PC-3 (cell line): ENCODE measurements at places on chromosomes 3 and 15. TPM values are rescaled to one million over a fixed set of nuclear protein-coding genes. Genes with fewer than 3 reads are reported as not detected.
A peak's percentile ranks its signal among the peaks of the same experiment; 100 is the strongest.

GRCh38 chr3:144501467-144501866 is 529.8 kb downstream of the DIPK2A start:
- DNase-seq, result no peak

DNA sequence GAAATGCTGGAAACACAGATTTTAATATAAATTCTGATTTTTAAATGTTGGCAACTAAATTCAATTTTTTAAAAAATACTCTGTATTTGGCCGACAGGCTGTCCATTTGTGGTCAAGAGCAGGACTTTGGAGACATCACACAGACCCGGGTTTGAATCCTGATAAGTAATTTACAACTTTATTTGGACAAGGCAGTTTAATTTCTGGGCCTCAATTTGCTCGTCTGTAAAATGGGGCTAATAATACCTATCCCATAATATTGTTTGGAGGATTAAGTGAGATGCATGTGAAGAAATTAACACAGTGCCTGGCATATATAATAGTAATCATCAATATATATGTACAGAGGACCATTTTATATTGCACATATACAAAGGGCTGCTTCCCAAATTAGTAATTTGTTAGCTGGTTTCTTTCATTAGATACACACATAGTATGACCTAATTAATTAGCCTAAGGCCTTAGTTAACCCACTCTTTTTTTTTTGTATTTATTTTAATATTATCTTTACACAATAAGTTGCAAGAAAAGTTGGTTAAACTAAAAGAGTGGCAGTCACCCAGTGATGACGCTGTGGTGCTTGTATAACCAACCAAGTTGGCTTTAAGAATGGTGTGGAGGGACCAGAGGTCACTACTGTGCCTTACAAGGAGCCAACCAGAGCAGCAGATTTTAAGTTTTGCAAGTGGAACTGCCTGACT is 665 bp downstream of the PIGB start:
- DNase-seq, result peak; percentile 28

The GFM1 gene
- total RNA-seq, result 37.5 and 53.0 TPM in 2 replicates

DNA sequence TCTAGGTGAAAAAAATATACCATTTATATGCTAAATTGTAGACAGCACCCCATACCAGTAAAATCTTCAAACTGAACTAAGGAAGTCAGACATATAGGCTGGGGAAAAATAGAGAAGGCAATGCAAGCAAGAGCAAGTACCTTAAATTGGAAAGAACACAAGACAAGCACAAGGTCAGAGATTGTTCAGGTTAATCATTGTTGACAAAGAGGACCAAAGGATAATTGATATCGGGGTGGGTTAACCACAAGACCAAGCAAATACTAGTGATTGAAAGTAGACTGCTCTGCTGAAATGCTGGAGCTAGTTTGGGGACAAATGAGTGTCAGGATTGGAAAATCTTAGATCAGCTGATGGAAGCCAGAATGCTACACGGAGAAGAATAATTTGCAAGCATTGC is 499.8 kb downstream of the ROBO2 start:
- DNase-seq, result no peak

The AMT gene
- 1.6 and 1.8 TPM in 2 replicates for total RNA-seq

DNA sequence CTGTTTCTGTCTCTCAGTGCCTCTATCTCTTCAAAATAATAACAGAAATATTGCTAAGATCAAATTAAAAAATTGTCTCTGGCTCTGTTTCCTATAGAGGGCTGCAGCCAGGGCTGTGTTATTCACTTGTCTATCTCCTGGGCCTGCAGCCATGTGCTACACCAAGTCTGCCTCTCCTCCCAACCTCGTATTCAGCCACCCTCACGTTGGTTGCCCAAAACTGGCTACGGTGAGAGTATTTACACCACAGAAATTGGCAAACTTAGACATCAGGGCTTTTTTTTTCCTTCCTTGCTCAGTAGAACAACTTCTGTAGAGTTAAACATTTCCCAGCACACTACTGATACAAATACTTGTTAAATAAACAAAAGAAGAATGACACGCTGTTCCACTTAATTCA is 320.9 kb upstream of the ICE2 start:
- DNase-seq, result no peak

DNA sequence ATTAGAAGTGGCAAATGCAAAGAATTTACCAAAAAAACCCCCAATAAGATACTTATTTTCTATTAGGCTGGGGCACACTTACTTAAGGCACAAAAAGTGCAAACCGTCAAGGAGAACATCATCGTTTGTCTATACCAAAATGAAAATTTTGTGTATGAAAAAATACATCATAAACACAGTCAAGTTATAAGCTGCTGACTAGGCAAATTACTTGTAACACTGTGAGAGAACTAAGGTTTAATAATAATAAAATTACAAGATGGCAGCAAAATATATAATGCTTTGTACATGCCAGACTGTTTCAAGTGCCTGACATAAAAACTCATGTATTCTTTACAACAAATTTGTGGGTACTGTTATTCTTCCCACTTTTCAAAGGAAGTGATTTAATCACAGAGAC is 297.2 kb upstream of the CRBN start:
- no peak for DNase-seq

The CCR9 gene
- not detected in 2 replicates for total RNA-seq

The SLC51B gene
- not detected in 2 replicates for total RNA-seq

GRCh38 chr15:47949815-47950214 is 171.0 kb upstream of the SLC24A5 start:
- no peak for DNase-seq

The HESX1 gene
- total RNA-seq, result 3.9 TPM in 1 of 2 replicates, not detected in the other

GRCh38 chr3:112413074-112413473 is 80.1 kb downstream of the CD200 start:
- DNase-seq, result no peak

DNA sequence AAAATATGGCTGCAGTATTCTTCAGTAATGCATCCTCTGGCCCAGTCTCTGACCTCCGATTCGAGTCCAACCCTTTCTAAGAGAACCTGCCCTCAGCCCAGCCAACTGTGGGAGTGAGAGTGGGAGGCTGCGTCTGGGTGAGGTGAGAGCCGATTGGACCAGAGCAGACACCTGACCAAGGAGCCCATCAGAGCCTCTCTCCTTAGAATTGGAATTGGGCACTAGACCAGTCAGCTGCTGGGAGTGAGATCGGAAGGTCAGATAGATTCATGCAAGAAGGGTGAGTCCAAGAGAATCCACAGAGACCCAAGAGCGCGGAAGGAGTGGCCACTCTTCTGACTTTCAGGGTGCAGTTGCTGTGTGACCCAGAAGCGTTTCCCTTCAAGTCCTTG is 10.2 kb downstream of the RASL12 start:
- DNase-seq, result no peak

- no peak for DNase-seq
Observed at GRCh38 chr3:132997404-132998185, 40.6 kb upstream of the TMEM108 start.

GRCh38 chr3:16069149-16069922 is 105.1 kb upstream of the GALNT15 start:
- peak; percentile 97 for DNase-seq

DNA sequence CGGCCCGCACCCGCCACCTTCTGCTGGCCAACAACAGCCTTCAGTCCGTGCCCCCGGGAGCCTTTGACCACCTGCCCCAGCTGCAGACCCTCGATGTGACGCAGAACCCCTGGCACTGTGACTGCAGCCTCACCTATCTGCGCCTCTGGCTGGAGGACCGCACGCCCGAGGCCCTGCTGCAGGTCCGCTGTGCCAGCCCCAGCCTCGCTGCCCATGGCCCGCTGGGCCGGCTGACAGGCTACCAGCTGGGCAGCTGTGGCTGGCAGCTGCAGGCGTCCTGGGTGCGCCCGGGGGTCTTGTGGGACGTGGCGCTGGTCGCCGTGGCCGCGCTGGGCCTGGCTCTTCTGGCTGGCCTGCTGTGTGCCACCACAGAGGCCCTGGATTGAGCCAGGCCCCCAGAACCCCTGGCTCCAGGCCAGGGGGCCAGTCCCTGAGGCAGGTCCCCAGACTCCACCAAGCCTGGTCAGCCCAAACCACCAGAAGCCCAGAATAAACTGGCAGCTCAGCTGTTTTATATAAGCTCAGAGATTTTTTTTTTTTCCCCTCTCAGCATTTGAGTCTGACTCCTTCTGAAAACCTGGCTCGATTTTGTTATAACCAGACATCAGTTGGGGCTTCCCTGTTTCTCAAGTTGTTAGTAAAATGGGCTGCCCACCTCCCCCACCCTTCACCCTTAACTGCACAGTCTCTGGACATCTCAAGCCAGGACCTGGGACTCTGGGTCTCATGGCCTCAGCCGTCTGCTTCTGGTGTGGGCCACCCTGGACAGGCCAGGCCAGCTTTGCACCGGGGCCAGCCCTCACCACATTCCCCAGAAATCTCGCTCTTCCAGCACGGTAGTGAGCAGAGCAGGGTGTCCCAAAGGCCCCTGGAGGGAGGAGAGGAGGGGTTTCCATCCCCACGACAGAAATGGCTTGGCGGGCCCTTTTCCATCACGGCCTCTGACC is 1.6 kb downstream of the GP9 start:
- DNase-seq, result no peak

GRCh38 chr15:51348688-51349087 is 7.2 kb downstream of the GLDN start:
- no peak for DNase-seq

The DUOXA2 gene
- total RNA-seq, result not detected in 2 replicates

The TMEM108 gene
- total RNA-seq, result not detected in 2 replicates

The LCTL gene
- not detected in 2 replicates for total RNA-seq

DNA sequence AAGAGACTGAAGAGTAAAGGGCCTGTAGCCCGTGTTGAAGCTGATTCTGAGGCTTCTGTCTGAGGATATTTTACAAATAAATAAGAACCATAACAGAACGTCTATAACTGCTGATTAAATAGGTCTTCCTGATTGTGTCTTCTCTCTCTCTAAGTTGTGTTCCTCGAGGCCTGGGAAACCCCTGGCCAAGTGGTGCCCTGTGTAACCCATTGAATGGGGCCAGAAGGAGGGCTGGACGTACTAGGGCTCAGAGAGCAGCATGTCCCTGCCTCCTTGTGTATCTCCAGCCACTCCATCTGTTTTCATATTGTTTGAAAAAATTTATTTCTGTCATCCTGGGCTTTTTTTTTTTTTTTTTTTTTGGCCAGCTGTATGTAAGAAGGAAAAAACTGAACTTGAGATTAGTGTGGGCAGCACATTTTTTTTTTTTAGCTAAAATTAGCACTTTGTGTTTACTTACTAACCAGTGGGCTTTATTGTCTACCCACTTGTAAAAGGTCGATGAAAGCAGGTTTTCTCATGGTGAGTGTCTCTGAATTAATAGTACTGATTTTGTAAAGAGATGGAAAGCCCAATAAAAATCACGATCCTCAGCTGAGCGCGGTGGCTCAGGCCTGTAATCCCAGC is 10.7 kb downstream of the DHX30 start:
- DNase-seq, result no peak

DNA sequence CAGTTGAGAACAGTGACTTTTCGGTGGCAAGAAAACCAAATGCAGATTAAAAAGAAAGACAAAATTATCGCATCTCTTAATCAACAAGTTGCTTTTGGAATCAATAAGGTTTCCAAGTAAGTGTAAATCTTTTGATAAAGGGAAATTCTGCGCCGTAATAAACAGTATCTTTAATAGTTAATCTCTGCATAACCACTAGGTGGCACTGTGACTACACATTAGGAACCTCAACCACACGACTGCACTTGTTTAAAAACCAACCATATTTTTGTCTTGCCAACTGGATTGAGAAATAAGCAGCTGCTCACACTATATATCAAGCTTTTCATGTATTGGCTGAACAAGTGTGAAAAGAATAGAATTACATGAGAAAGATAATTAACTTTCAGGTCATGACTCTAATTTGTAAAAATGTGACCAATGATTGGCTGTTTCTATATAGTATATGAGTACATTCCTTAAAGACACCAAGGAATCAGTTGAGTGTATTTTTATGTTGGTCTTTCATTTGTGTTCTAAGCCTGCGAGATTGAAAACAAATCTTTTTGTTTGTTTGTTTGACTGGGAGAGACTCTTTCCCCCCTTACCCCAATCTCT is 72.7 kb downstream of the DZIP3 start:
- peak; percentile 78 for DNase-seq

The CPEB1 gene
- 2.2 and 3.3 TPM in 2 replicates for total RNA-seq

- no peak for DNase-seq
Observed at GRCh38 chr3:136835813-136836510, 17.0 kb downstream of the SLC35G2 start.

The LINGO1 gene
- total RNA-seq, result not detected in 2 replicates

GRCh38 chr3:120475722-120476377 is 25.1 kb upstream of the FSTL1 start:
- DNase-seq, result no peak

- DNase-seq, result no peak
Observed at GRCh38 chr3:194837457-194838127, 151.9 kb downstream of the FAM43A start.

The SLC24A5 gene
- not detected in 2 replicates for total RNA-seq

- peak; percentile 73 for DNase-seq
Observed at GRCh38 chr3:127867986-127868385, 45.7 kb upstream of the MGLL start.

The CHRNA3 gene
- not detected in 2 replicates for total RNA-seq

GRCh38 chr3:150898046-150898754 is 7.0 kb downstream of the MINDY4B start:
- no peak for DNase-seq

DNA sequence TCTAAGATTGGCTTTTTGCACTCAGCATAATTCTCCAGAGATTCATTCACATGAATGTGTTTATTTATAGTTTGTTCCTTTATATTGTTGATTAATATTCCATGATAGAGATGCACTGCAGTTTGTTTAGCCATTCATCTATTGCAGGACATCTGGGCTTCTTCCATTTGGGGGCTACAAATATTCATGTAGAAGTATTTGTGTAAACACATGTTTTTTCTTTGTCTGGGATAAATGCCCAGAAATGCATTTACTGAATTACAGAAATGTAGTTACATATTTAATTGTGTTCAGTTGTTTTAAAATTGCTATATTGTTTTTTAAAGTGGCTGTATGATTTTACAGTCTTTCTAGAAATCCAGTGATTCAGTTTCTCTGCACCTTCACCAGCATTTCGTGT is 635.0 kb downstream of the ZIC1 start:
- DNase-seq, result no peak

DNA sequence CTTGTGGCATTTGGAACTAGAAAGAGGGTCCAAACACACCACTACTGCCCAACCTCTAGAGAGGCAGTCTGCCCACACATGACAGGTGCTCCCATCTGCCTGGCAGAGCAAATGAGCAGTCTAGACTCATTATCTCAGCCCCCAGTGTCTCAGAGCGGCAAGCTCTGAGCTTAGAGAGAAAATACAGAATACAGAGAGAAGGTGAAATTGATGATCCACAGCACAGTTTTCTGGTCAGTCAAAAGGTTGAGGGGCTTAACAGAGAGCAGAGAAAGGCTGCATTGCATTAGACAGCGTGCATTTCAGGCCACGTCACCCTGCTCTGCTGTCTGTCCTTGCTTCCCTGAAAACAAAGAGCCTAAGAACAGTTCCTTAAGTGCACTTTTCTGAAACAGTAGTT is 135.1 kb downstream of the KCNMB2 start:
- DNase-seq, result no peak

GRCh38 chr3:147393943-147394883 is 12.1 kb downstream of the ZIC4 start:
- no peak for DNase-seq

- peak; percentile 85 for DNase-seq
Observed at GRCh38 chr3:93969443-93969842, 4.3 kb downstream of the PROS1 start.

- DNase-seq, result no peak
Observed at GRCh38 chr15:90561344-90562244, 31.9 kb downstream of the CRTC3 start.

- DNase-seq, result no peak
Observed at GRCh38 chr15:28128031-28128430, 28.9 kb upstream of the OCA2 start.

The C3orf85 gene
- not detected in 2 replicates for total RNA-seq

- DNase-seq, result no peak
Observed at GRCh38 chr3:85182975-85183752, 224.4 kb downstream of the CADM2 start.
